Hypothalamus (tissue), 51 donors: ENCODE measurements at places on chromosomes 1 and 21.

DNA sequence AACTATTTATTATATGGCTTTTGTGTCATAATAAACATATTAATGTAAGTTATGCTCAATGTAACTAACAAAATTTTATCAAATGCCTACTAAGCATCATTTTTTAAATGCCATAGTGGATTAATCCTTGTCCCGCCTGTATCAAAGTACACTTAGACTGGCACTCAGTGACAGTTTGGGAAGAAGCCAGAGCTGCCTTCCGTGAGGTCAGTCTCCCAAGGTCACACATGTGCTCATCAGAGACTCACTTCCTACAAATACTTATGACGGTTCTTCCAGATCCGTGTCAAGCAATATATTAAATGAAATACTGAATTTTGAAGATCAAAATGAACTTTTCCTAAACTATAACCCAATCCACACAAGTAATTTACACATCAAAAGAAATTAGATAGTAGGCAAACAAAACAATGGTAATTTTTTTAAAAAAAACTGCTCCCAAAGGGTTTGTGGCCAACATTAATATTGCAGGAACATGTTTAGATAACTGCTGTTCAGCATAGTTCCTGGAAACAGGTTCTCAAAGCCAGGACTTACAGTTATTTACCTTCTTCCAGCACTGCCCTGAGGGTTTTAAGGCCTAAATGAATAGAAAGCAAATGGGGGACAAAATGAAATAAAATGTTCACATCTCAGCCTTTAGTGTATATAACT lies 27.2 kb downstream of the WLS start:
- DNase-seq, result no peak

DNA sequence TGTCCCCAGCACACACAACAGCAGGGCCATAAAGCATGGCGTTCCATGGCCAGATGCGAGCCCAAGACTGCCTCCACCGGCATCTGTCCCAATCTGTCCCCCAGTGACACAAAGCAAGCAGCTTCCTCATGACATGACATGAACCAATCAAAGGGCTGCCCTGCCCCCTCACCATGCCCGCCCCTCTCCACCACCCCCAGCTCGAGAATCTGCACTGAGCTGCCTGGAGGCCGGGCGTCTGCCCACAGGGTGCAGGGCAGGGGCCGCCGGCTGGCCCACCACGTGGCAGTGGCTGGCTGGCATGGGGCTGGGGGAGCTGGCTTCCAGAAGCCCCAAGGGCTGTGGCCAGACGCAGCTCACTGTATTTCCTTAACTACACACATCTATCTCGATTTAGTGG lies 27.8 kb downstream of the WNT9A start:
- peak; percentile 39 for DNase-seq

GRCh38 chr1:6906783-6907182 lies 121.5 kb downstream of the CAMTA1 start:
- DNase-seq, result no peak

- DNase-seq, result no peak
Observed at GRCh38 chr1:90068611-90069280, 73.8 kb downstream of the ZNF326 start.

DNA sequence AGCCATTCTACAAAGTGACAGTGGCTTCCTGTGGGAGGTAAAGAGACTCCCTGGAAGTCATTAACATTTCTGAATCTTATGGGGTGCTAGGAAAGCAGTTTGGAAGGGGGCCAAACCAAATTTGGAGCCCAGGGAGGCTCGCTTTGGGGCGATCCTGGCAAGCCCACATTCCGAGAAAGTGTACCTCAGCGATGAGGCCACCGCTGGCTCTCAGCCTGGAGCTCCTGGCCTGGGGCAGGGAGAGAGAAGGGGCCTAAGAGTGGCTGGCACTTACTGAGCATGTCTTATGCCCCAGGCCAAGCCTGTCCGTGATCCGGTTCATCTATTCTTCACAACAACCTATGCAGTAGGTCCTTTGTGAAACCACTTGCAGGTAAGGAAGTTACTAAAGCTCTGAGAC lies 98.8 kb downstream of the CCDC185 start:
- DNase-seq, result no peak

GRCh38 chr1:223622132-223622842 lies 43.2 kb downstream of the CAPN8 start:
- no peak for DNase-seq

DNA sequence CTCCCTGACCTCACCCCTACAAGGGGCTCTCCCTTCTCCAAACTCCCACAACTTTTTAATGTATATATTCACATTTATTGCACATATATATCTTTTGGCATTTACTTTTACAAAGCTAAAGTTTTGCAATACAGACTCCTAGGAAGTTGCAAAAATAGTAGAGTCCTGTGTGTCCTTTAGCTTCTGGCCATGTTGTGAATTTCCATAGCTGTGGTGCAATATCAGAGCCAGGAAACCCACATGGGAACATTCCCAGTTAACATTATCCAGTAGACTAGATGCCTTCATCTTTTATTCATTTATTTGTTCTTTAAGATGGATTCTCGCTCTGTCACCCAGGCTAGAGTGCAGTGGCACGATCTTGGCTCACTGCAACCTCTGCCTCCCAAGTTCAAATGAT lies 343.0 kb downstream of the PCP4 start:
- no peak for DNase-seq

DNA sequence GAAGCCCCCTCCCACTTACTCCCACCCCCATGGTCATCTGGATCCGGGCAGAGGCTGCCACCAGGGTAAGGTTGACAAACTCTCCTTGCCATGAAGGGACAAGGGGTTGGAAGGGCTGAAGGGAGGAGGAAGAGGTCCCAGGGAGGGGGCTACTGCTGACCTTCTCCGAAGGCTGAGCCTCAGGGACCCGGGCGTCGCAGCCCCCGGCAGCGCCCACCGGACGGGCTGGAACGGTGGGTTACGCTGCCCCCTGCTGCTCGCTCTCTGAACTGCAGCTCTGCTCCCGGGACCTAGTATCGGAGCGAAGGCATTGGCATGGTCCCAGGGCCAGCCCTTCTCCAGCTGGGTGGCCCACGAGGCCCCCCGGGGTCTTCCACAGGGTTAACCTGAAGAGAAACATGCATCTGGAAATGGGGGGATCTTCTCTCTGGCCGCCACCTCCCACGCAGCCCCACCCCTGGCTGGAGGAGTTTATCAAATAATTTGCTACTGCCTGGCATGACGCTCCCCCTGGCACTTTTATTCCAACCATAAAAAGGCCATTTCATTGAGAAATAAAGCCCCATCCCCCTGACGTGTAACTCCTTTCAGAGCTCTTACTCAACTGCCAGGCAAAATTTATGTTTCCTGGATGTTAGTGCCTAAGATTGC lies 70.4 kb upstream of the TARDBP start:
- DNase-seq, result peak; percentile 15

DNA sequence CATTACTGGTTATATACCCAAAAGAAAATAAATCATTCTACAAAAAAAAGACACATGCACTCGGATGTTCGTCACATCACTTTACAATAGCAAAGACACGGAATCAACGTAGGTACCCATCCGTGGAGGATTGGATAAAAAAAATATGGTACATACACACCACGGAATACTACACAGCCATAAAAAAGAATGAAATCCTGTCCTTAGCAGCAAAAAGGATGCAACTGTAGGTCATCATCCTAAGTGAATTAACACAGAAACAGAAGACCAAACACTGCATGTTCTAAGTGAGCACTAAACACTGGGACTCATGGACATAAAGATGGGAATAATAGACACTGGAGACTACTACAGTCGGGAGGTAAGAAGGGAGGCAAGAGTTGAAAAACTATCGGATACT lies 148.6 kb downstream of the CHD1L start:
- DNase-seq, result no peak

DNA sequence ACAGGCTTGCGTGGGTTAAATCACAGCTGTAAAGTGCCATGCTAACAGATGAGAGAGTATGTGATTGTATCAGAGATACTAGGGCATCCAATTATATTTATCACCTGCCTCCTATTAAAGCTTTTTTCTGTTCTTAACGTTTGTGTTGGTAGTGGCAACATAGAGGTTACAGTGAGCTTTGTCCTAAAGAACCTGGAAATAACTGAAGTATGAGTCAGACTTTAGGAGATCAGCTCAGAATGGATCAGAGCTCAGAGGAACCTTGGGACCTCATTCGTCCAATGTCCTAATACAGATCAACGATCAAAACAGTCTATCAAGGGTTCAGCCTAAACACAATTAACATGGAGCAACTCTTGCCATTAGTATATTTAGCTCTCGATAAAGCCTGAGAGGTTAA lies 81.0 kb downstream of the RGS7 start:
- DNase-seq, result no peak

GRCh38 chr1:166975361-166976129 lies at the start of gene ILDR2:
Gene ILDR2 (minus strand): TSS chr1:166975540. CDS start chr1:166975268, 272 bp downstream.
- DNase-seq, result peak; percentile 55

DNA sequence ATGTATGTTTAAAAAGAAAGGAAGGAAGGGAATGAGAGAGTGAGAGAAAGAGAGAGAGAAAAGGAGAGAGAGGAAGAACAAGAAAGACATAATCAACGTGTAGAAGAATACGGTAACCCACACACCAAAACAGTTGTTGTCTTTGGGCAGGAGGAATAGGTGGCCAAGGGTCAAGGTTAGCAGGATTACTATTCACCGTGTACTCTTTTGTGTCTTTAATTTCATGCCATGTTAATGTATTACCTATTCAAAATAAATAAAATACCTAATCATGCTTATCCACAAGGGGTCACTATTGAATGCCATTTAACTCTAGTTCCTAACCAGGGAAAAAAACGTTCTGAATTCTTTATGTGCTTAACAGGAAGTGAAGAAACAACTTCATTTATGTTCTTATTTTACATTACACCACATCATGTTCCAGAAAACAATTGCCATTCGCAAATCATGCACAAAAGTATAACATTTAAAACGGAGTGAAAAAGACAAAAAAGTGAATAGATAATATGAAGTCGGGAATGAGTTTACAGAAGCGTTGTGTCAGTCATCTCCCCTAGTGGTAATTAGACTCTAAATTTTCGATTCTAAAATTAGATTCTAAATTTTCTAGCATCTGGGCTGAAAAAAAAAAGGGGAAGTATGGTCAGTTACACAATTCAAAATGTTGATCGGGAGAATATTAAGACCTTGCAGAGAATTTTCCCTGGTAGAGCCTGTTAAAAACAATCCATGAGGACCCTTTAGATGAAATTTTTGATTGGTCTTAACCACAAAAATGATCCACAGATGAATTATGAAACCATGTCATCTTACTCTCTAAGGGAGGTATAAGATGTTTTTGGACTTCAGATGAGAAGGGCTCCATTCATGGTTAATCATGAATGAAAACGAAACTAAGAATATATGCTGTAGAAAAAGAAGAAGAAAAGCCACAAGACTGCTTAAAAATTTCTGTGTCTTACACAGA lies 700 bp upstream of the KMO start:
- no peak for DNase-seq

DNA sequence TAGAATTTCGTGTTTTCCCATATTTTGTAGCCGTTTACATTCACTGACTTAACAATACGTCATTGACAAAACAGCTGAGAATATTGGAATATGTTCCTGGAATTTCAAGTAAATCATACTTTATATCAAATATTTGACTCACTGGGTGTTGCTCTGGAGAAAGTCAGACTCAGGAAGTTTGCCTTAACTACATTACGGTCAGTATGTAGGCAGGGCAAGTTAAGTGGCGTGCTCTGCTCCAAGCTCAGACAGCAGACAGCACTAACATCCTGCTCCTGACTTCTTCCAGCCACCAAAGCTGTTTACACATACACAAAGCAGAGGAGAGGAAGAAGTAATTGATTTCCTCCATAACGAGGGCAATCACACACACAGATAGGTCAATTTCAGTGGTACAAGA lies 414.6 kb downstream of the LRRIQ3 start:
- DNase-seq, result no peak

DNA sequence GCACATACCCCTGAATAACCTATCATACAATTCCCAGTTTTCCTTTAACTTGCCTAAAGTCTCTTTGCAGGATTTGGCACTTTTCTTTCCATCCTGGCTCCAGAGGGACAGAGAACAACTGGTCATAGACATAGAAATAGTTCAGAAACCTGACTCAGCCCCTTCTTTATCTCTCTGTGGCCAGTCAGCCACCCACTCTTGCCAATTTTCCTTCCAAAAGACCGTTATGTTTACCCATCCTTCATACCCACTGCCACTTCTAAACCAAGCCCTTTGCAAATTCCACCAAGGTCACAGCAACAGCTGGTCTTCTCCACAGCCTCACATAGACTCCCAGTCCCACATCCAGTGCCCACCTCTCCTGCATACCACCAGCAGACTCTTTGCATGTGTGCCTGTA lies 127.2 kb upstream of the FGGY start:
- DNase-seq, result no peak

DNA sequence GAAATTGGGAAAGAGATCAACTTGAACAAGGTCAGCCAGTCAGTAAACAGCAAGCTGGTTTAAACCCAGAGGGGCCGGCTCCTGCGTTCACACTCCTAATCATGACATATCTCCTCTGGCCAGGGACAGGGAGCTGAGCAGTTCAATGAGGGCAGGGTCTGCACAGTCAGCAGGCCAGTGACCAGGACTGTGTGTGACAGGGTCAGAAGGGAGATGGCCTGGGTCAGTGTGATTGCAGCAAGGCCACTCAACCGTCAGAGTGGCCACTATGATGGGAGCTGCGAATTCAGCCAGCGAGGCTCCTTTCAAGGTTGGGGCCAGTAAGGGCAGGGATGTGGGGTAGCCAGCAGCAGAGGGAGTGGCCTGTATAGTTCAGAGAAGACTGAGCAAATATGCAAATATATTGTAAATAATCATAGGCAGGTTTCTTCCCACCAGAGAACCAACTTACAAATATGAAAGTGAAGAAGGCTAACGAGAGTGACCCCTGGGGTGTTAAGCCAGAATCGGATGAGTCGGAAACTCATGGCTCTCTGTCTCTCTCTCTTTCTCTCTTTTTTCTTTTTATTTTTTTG lies 20.0 kb downstream of the NOL9 start:
- DNase-seq, result no peak

DNA sequence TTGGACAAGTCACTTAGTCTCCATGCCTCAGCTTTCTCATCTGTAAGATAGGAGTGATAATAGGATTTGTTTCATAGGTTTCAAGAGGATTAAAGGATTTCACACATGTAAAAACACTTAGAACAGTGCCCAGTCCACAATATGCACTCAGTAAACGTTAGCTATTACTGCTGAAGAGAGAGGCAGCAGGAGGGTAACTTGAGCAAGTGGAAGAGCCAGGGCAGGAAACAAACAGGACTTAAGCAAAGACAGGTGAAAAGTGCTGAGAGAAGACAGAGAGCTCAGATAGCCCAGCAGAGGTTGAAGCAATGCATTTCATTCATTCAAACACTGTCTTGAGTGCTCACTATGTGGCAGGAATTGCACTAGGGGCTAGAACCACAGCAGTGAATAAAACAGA lies 21.1 kb upstream of the H3-3A start:
- DNase-seq, result no peak

- no peak for DNase-seq
Observed at GRCh38 chr1:161299347-161299746, 10.4 kb downstream of the MPZ start.
